ENCODE measurements at places on chromosomes 12 and 14. TPM values are rescaled to one million over a fixed set of nuclear protein-coding genes. Genes with fewer than 3 reads are reported as not detected.

DNA sequence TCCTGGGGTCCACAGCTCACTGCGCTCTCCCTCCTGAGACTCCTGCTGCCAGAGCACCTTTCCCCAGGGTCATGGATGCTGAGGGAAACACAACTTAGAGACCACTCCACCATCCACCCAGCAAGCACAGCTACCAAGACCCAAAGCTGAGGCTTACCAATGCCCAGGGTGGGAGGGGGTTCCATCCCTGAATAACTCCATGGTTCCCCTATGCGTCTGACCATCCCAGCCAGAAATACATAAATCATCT, 36.3 kb downstream of the DAD1 start:
- H3K27ac ChIP-seq: no peak overlapping the region
- H3K4me1 ChIP-seq: peaks cover 11% of the 10 kb centered on the region
- no peak for DNase-seq
- no peaks in the 10 kb centered on the region for H3K27me3 ChIP-seq
- no peaks in the 10 kb centered on the region for H3K36me3 ChIP-seq

GRCh38 chr14:52844262-52845060, 53.1 kb upstream of the GNPNAT1 start:
- no peaks in the 10 kb centered on the region for H3K27me3 ChIP-seq
- H3K4me1 ChIP-seq: peaks cover 10% of the 10 kb centered on the region
- H3K4me3 ChIP-seq: no peak overlapping the region

DNA sequence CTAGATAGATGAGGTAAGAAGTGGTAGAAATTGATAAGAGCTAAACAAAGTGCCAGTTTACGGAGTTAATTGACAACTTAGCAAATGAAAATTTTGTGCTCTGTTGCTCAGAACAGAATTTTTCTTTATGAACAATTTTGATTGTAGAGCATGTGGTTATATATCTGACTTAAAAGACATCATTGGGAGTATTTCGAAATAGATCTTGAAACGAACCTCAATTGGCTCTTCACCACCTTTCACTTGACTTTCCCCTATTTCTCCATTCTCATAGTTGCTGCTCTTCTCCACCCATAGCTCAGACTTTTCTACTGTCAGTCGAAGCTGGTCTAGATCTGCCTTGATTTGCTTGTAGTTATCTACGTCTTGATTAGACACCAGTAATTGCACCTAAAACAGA, 212.1 kb downstream of the ITPR2 start:
- DNase-seq: no peak
- H3K4me1 ChIP-seq: no peaks in the 10 kb centered on the region
- H3K27ac ChIP-seq: no peak overlapping the region
- H3K27me3 ChIP-seq: no peaks in the 10 kb centered on the region
- H3K4me3 ChIP-seq: no peak overlapping the region

- H3K4me1 ChIP-seq: no peaks in the 10 kb centered on the region
- H3K27ac ChIP-seq: no peak overlapping the region
- no peak for DNase-seq
- H3K36me3 ChIP-seq: no peaks in the 10 kb centered on the region
- H3K27me3 ChIP-seq: no peaks in the 10 kb centered on the region
- H3K4me3 ChIP-seq: no peak overlapping the region
These were observed 17.7 kb downstream of the ERP27 start for GRCh38 chr12:14920475-14921126.

RIPK3 gene
- total RNA-seq: 3.1 TPM

DNA sequence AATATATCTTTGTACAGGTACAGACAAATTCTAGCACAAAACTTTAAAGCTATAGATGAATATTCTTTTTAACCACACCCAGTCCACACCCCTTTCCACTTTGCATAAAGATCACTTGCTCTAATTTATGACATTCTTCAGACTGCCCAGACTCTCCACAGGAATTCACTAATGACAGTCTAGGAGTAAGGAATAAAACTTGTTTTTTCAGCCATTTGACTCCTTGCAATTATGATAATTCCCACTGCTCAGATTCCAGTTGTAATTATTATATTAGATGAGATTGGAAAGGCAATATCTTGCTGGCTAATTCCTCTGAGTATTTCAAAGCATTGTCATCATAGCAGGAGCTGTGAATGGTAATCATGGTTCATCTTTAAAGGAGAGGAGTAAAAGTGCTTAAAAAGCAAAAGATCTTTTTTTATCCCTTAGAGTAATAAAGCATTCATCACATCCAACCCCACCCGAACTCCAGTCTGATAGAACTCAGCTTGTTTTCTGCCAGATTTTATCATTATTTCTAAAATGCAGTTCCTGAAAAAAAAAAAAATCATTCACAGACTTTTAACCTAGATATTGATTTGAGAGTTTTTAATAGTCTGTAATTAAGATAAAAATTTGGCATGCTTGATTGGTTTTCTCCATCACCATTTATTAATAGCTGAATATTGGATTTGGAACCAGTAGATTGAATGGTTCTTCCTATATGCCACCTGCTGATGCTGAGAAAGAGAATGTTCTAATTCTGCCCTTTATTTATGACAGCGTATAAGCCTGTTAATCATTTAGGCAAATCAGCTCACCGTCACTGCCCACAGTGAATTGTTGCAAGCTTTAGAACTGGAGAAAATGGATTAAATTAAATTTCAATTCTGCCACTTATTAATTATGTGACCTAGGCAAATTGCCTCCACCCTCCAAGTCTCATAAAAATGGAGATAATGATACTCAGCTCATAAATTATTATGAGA, 93.9 kb upstream of the RASSF8 start:
- H3K4me1 ChIP-seq: no peaks in the 10 kb centered on the region
- H3K27me3 ChIP-seq: no peaks in the 10 kb centered on the region
- no peak for DNase-seq
- no peak overlapping the region for H3K4me3 ChIP-seq

GRCh38 chr12:123767613-123768012, 5.5 kb downstream of the DNAH10 start:
- no peak for DNase-seq
- no peak overlapping the region for H3K27ac ChIP-seq
- no peaks in the 10 kb centered on the region for H3K4me1 ChIP-seq
- H3K27me3 ChIP-seq: peaks cover 7% of the 10 kb centered on the region

SERPINA3 gene
- 5.1 TPM for total RNA-seq

LALBA gene
- not detected for total RNA-seq

DNA sequence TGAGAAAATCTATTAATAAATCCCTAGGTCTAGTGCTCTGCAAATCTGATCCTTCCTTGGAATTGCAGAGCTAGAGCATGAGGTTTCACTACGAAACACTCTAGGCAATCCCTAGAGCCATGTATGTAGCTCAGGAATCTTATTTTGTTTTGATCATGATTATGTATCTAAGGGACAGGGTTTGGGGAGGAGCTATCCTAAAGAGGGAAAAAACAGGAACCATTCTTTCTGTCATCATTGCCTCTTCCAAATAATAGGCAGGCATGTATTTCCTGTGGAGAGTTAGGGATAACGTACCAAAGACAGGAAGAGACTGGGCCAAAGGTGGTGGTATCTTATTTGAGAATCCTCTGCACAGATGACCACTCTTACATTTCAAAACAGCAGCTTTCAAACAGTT, 88.8 kb upstream of the GTF2A1 start:
- no peaks in the 10 kb centered on the region for H3K36me3 ChIP-seq
- no peak for DNase-seq
- no peak overlapping the region for H3K27ac ChIP-seq
- no peak overlapping the region for H3K4me3 ChIP-seq
- no peaks in the 10 kb centered on the region for H3K4me1 ChIP-seq

DNA sequence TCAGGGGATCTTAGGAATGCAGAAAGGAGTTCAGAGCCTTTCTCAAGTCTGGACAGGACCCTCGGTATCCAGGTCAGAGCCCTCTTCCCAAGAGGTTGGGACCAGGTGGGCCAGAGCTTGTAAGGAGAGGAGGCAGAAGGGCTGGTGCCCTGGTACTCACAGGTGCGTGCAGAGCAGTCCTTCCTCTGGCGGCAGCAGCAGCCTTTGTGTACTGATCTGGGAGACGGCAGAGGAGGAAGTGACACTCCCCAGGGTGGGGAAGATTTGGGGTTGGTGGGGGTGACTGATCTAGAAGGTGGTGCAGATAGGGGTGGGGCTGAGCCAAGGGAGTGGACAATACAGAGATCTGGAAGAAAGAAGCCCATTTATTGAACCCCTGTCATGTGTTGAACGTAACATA, at the start of gene ITGB7:
TSS of gene ITGB7 (minus strand) at position 210 of the 400 bp plus-strand sequence. CDS start 6,808 bp downstream, outside the sequence.
- DNase-seq: no peak
- peaks cover 16% of the 10 kb centered on the region for H3K4me1 ChIP-seq
- no peaks in the 10 kb centered on the region for H3K27me3 ChIP-seq
- H3K36me3 ChIP-seq: peaks cover 23% of the 10 kb centered on the region
- H3K27ac ChIP-seq: peak within 1 kb of the TSS; percentile 46

DNA sequence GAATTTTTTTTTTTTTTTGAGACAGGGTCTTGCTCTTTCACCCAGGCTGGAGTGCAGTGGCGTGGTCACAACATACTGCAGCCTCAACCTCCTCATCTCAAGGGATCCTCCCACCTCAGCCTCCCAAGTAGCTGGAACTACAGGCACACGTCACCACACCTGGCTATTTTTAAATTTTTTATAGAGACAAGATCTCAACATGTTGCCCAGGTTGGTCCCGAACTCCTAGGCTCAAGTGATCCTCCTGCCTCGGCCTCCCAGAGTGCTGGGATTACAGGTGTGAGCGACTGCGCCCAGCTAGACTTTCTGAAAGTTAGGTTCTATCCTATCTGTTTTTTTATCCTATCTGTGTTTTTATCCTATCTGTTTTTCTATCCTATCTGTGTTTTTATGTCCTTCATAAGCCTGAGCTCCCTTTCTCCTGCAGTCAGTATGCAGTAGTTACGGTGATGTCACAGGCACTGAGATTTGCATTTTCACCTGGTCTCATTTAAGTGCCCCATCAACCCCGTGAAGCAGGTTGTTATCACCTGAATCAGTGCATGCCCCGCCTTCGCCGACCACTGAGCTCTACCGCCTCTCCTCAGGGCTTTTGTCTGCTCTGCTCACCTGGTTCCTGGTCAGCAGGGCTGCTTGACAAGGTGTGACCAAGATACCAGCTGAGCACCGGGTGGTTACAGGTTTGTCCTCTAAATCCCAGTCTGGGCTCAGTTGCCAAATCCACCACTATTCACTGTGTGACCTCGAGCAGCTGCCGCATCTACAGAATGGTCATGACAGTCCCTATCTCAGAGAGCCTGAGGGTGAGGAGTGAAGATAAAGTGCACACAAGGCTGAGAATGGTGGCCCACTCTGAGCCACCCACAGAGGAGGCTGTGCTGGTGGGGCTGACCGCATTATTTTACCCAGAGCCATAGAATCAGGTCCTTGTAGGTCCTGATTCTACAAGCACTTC, 33.1 kb downstream of the SYNDIG1L start:
- no peaks in the 10 kb centered on the region for H3K4me1 ChIP-seq
- no peak overlapping the region for H3K27ac ChIP-seq
- no peak overlapping the region for H3K4me3 ChIP-seq
- DNase-seq: no peak

NABP2 gene
- 20.8 TPM for total RNA-seq

DNA sequence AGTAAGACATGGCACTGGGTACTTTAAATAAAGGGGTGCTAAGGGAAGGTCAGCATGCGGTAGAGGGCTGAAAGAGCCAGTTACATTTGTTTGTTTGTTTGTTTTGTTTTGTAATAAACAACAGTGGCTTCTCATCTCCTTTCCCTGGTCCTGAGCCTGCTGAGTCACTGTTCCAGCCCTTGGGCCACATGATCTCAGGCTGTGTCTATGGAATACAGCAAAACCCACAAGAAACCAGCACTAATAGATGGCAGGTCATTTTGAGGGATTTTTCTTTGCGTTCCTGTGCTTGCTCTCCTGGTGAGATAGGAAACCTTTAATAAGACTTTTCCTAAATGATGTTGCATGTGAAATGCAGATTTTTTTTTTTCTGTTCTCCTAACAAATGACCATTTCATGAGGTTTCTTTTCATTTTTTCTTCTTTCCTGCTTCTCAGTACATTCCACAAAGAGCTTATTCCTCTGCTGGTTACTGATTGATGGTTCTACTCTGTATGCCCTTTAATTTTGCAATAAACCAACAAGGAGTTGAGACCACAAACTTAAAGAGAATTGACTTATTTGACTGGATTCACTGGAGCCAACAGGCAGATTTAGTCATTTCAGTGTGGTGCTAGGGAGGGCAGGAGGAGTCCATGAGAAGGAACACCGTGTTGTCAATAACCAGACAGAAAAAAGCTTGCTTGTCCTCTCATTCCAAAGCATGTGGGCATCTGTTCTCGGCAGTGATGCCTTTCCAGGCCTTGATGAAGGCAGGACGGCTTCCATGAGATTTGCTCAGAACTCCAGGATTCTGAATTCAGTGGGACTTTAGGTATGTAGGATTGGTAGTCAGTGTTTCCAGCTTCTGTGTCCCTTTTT, 459.2 kb downstream of the RAD51B start:
- no peaks in the 10 kb centered on the region for H3K27me3 ChIP-seq
- H3K27ac ChIP-seq: no peak overlapping the region
- H3K36me3 ChIP-seq: no peaks in the 10 kb centered on the region

GRCh38 chr12:9669534-9669933, at the start of gene CLEC2D:
CLEC2D (plus strand) TSS chr12:9669713; CDS start chr12:9669735, 22 bp downstream.
- H3K36me3 ChIP-seq: no peaks in the 10 kb centered on the region
- H3K4me3 ChIP-seq: no peak within 1 kb of the TSS
- H3K4me1 ChIP-seq: peaks cover 15% of the 10 kb centered on the region
- H3K27ac ChIP-seq: no peak within 1 kb of the TSS

MED13L gene
- total RNA-seq: 75.0 TPM

DNA sequence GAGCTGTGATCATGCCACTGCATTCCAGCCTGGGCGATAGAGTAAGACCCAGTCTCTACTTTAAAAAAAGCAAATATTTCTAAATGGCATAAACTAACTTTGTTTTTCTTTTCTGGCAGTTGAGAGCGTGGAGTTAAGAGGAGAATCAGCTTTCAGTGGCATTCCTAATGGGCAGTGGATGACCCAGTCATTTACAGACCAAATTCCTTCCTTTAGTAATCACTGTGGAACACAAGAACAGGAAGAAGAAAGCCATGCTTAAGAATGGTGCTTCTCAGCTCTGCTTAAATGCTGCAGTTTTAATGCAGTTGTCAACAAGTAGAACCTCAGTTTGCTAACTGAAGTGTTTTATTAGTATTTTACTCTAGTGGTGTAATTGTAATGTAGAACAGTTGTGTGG, 21.2 kb downstream of the TDG start:
- no peak for DNase-seq
- H3K27me3 ChIP-seq: no peaks in the 10 kb centered on the region
- no peaks in the 10 kb centered on the region for H3K4me1 ChIP-seq
- H3K36me3 ChIP-seq: peaks cover 5% of the 10 kb centered on the region

DNA sequence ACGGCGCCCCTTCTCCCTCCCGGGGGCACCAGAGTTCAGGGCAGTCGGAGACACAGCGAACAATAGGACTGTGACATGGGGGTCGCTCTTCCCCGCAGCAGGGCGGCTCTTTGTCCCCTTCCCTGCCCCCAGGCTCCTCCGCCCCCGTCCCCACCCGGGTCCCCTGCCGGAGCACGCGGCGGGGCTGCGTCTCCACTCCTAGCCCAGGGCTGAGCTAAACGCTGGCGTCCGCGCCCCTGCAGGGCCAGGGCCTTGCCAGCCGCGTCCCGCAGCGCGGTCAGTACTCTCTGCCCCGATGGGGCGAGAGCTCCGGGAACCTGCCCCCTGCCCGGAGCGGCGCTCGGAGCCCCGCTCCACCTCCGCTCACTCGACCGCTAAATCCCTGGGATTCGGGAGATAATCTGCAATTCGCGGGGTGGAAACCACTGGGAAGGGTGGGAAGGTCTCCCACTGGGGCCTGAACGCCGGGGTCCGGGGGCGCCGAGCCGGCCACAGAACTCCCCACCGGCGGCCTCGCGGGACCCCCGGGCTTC, 825 bp upstream of the CCDC85C start:
- H3K27me3 ChIP-seq: no peaks in the 10 kb centered on the region
- peaks cover 48% of the 10 kb centered on the region for H3K4me1 ChIP-seq
- peak; percentile 52 for DNase-seq

GRCh38 chr12:50597200-50598195, 92.7 kb downstream of the DIP2B start:
- no peak overlapping the region for H3K4me3 ChIP-seq
- H3K27ac ChIP-seq: no peak overlapping the region
- H3K4me1 ChIP-seq: peaks cover 32% of the 10 kb centered on the region
- no peaks in the 10 kb centered on the region for H3K36me3 ChIP-seq
- no peaks in the 10 kb centered on the region for H3K27me3 ChIP-seq

OAS1 gene
- 20.3 TPM for total RNA-seq

ENDOU gene
- total RNA-seq: 0.45 TPM
